ENCODE measurements at places on chromosomes 5 and 9.

DNA sequence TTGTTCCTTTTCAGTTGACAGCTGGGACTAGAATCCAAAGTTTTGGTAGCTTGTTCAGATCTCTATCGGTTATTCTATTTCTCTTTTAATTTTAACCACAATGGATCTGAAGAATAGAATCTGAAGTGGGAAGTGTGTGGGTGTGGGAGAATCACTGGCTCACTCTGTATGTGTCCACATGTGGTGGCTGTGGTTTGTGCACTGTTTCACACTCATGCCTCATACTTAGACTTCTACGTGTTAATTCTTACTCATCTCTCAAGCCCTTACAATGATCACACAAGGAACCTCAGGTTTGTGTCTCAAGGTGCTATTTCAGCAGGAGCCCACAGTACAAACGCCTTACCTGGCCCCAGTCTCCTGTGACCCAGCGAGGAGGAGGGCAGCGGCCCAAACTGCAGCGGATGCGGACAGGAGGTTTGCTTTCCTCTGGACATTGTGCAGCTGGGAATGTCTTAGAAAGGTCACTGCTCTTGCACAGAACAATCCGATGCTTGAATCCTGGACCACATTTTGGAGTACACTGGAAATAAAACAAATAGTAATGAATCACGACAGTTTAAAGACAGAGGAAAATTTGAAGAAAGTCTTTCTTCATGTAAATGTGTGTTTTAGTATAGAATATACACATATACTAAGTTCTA is 309.1 kb downstream of the ADAMTS6 start:
- peaks cover 4% of the 10 kb centered on the region for H3K4me1 ChIP-seq
- H3K27ac ChIP-seq = no peak overlapping the region
- no peaks in the 10 kb centered on the region for H3K27me3 ChIP-seq
- H3K4me3 ChIP-seq = no peak overlapping the region

GRCh38 chr5:122937914-122938313 is 92.5 kb downstream of the SNX24 start:
- peaks cover under 1% of the 10 kb centered on the region for H3K4me1 ChIP-seq
- no peak for DNase-seq
- H3K27me3 ChIP-seq = peaks cover 4% of the 10 kb centered on the region
- H3K36me3 ChIP-seq = no peaks in the 10 kb centered on the region

DNA sequence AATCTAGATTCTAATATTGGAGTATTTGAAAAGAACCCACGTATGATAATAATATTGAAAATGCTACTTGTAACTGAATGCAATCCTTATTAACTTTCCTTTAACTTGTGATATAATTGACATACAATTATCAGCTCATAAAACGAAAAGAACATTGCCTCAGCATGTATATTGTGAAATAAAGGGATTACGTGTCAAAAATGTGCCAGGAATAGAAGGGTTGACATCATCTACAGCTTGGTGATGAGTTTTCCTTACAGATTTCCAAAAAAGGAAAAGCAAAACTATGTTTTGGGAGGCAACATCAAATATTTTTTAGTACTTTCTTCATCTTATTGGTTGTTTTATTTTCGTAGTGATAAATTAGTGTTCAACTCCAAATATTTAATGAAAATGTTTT is 266.0 kb upstream of the PTGER4 start:
- no peak overlapping the region for H3K4me3 ChIP-seq
- H3K27ac ChIP-seq = no peak overlapping the region
- H3K4me1 ChIP-seq = peaks cover 27% of the 10 kb centered on the region

- no peaks in the 10 kb centered on the region for H3K27me3 ChIP-seq
- H3K4me3 ChIP-seq = no peak overlapping the region
- peaks cover 22% of the 10 kb centered on the region for H3K4me1 ChIP-seq
- no peak overlapping the region for H3K27ac ChIP-seq
These were observed 4.0 kb downstream of the TSTD2 start for GRCh38 chr9:97629156-97629555.

GRCh38 chr5:14415698-14416074 is 165.9 kb upstream of the OTULINL start:
- H3K27ac ChIP-seq = peak overlapping the region; percentile 98
- H3K4me3 ChIP-seq = peak overlapping the region; percentile 82
- H3K27me3 ChIP-seq = no peaks in the 10 kb centered on the region
- H3K36me3 ChIP-seq = peaks cover 5% of the 10 kb centered on the region
- no peak for DNase-seq

- no peaks in the 10 kb centered on the region for H3K27me3 ChIP-seq
- peaks cover 12% of the 10 kb centered on the region for H3K4me1 ChIP-seq
- no peak for DNase-seq
- H3K4me3 ChIP-seq = peak overlapping the region; percentile 39
- H3K36me3 ChIP-seq = peaks cover 1% of the 10 kb centered on the region
These were observed 193.2 kb downstream of the MAPKAP1 start for GRCh38 chr9:125513668-125514413.

- H3K4me3 ChIP-seq = no peak overlapping the region
- peaks cover 1% of the 10 kb centered on the region for H3K36me3 ChIP-seq
- H3K27me3 ChIP-seq = peaks cover 14% of the 10 kb centered on the region
- peaks cover 1% of the 10 kb centered on the region for H3K4me1 ChIP-seq
- DNase-seq = no peak
- no peak overlapping the region for H3K27ac ChIP-seq
These were observed 7.9 kb upstream of the JADE2 start for GRCh38 chr5:134517553-134517952.

DNA sequence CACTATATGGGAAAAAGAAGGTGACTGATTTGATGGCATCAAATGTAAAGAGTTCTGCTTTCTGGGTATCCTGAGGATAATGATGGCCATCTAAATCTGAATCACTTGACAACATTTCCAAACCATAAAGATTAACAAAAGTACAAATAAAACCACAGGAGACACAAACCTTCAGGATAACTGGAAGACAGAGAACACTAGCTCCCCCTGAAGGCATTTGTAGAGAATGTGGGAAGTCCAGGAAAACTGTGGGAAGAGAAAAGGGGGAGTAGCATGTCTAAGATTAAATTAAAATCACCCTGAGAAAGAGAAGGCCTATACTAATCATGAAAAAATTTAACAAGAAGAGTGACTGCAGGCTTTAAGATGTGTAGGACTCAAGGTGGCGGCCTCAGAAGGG is 116.2 kb downstream of the PRELID2 start:
- no peak overlapping the region for H3K27ac ChIP-seq
- no peaks in the 10 kb centered on the region for H3K27me3 ChIP-seq
- DNase-seq = no peak
- H3K4me1 ChIP-seq = no peaks in the 10 kb centered on the region
- H3K4me3 ChIP-seq = no peak overlapping the region

- no peak overlapping the region for H3K27ac ChIP-seq
- H3K4me3 ChIP-seq = no peak overlapping the region
- no peak for DNase-seq
- no peaks in the 10 kb centered on the region for H3K36me3 ChIP-seq
- no peaks in the 10 kb centered on the region for H3K4me1 ChIP-seq
- peaks cover 25% of the 10 kb centered on the region for H3K27me3 ChIP-seq
These were observed 3.5 kb downstream of the LAMC3 start for GRCh38 chr9:131012396-131012917.

- no peak for DNase-seq
- no peak overlapping the region for H3K4me3 ChIP-seq
- H3K27me3 ChIP-seq = peaks cover 27% of the 10 kb centered on the region
- peaks cover 21% of the 10 kb centered on the region for H3K4me1 ChIP-seq
- H3K27ac ChIP-seq = no peak overlapping the region
These were observed 67.5 kb upstream of the S1PR3 start for GRCh38 chr9:88923653-88924288.

DNA sequence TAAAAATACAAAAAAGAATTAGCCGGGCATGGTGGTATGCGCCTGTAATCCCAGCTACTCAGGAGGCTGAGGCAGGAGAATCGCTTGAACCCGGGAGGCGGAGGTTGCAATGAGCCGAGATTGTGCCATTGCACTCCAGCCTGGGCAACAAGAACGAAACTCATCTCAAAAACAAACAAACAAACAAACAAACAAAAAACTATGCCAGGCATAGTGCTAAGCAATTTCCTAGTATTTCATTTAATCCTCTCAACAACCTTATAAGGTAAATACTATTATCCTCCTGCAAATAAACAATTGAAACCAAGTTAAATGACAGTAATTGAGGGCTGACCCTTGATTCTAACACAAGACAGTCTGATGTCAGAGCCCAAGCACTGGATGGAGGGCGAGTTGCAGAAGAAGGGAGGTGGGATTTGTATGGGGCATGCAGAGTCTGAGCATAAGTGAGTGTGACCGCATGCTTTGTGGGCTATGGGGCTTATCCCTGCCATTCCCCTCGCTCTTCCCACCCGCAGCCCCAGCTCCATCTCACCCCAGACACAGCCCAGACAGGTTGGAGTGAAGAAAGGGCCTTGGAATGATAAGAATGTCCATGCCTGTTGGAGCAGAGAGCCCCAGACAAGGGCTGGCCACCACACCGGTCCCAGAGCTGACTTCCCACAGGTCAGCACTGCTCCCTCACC is 24.3 kb upstream of the RPS14 start:
- H3K27ac ChIP-seq = no peak overlapping the region
- peaks cover 7% of the 10 kb centered on the region for H3K4me1 ChIP-seq
- peaks cover 5% of the 10 kb centered on the region for H3K27me3 ChIP-seq
- no peak overlapping the region for H3K4me3 ChIP-seq

DNA sequence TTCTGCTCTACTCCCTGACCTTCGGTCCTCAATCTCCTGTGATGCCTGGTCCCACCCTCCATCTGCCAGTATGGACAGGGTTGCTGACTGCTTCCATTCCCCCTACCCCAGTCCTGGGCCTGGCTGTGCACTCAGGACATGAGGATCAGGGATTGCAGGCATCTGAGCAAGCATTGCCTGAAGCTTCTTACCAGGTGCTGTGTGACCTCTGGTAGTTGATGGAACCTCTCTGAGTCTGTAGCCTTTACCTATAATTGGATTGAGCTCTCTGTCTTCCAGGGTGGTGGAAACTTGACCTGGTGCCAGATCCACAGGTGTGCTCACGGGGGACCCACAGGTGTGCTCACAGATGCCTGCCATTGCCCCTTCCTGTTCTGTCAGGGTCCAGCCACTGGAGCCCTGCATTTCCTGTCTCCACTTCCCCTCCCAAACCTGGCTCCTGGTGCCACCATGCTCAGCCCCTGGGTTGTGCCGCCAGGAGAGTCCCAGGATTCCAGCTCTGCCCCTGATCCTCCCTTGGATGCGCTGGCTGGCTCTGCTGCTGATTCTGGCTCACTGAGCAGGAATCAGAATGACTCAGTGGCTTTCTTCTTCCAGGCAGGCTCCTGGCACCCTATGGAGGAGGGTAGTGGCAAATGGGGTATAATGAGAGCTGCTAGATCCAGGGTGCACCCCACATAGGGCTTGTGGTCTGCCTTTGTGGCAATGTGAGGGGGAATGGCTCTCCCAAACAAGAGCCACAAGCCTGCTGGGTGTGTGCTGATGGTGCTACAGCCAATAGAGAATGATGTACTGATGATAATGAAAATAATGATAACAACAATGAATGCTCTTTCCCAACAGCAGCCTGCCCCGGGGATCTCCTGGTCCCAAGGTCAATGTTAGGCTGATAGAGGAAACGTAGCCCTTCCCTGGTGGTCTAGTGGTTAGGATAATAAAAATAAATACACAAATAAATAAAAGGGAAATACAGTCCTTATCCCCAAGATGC is 35.2 kb upstream of the PSD2 start:
- H3K27ac ChIP-seq = no peak overlapping the region
- H3K27me3 ChIP-seq = peaks cover 48% of the 10 kb centered on the region
- no peak overlapping the region for H3K4me3 ChIP-seq
- H3K4me1 ChIP-seq = peaks cover 9% of the 10 kb centered on the region
- DNase-seq = no peak
- no peaks in the 10 kb centered on the region for H3K36me3 ChIP-seq

GRCh38 chr5:72115296-72115695 is 8.0 kb downstream of the MAP1B start:
- no peaks in the 10 kb centered on the region for H3K4me1 ChIP-seq
- no peak for DNase-seq
- no peaks in the 10 kb centered on the region for H3K36me3 ChIP-seq
- H3K27ac ChIP-seq = no peak overlapping the region

DNA sequence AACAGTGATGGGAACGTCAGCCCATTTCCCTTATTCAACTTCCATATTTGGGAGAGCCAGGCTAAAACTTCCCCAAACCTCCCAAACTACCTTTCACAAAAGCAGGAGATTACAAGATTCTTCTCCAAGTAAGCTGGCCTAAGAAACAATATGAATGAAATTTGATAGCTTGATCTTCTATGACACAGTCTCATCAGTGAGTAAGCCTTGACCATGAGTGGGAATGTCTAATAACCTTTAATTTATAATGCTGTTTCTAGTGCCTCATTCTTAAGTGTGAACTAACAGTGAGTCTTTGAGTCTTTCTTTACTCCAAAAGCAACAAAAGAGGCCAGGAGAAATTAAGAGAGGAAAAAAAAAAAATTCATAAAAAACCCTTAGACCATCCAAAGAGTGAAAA is 1379.9 kb downstream of the EFNA5 start:
- no peaks in the 10 kb centered on the region for H3K4me1 ChIP-seq
- DNase-seq = no peak
- no peak overlapping the region for H3K4me3 ChIP-seq
- no peaks in the 10 kb centered on the region for H3K27me3 ChIP-seq
- no peaks in the 10 kb centered on the region for H3K36me3 ChIP-seq
- H3K27ac ChIP-seq = no peak overlapping the region

DNA sequence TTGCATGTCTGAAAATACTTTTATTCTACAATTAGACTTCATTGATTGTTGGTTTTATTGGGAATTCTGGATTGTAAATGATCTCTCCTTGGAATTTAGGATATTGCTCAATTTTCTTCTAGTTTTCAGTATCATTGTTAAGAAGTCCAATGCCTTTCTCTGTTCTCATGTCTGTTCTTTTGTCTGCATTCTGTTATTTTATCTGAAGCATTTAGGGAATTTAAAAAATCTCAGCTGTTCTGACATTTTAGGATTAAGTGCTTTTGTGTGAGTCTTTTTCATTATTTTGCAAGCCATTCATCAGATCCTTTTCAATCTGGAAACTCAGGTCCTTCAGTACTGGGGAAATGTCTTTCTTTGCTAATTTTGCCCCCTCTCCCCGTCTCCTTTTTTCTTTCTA is 4.4 kb upstream of the FER start:
- peaks cover 20% of the 10 kb centered on the region for H3K27me3 ChIP-seq
- H3K27ac ChIP-seq = no peak overlapping the region
- peaks cover 4% of the 10 kb centered on the region for H3K4me1 ChIP-seq
- no peak for DNase-seq
- H3K4me3 ChIP-seq = no peak overlapping the region

DNA sequence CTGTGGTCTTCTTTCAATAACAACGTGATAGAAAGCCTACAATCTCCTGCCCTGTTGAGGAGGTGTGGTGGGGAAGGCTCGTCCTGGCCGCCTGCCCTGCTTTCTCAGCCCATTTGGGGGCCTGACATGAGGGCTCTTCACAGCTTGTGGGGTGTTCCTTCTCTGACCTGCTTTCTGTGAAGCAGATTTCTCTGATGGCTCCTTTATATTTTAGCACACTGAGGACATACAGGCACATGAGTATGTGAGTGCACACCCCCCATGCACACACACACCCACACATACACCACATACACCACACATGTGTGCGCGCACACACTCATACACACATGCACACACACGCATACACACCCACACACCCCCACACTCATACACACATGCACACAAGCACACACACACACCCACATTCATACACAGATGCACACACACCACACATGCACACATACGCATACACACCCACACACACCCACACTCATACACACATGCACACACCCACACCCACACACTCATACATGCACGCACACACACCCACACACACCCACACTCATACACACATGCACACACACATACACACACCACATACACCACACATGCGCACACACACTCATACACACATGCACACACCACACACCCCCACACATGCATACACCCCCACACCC is 117.5 kb downstream of the COL5A1 start:
- no peaks in the 10 kb centered on the region for H3K4me1 ChIP-seq
- DNase-seq = no peak
- H3K27me3 ChIP-seq = no peaks in the 10 kb centered on the region
- no peak overlapping the region for H3K4me3 ChIP-seq
